ENCODE measurements at places on chromosomes 12 and 14.

DNA sequence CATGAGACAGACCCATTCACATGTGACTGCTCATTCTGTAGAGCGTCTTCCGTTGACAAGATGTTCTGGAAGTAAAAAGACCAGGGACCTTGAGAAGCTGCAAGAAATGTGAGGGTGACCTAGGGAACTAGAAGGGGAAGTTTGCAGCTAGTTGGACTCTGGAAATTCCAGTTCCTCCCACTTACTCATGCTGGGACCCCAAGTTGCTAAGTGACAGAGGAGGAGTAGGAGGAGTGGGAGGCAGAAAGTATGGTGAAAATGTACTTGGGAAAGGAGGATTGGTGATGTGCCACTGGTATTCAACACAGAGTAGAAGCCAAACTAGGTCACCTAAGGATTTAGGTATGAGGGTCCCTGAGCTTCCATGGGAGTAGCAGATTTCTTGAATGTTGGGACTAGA is 132.4 kb downstream of the KCNA5 start:
- no peak for DNase-seq

DNA sequence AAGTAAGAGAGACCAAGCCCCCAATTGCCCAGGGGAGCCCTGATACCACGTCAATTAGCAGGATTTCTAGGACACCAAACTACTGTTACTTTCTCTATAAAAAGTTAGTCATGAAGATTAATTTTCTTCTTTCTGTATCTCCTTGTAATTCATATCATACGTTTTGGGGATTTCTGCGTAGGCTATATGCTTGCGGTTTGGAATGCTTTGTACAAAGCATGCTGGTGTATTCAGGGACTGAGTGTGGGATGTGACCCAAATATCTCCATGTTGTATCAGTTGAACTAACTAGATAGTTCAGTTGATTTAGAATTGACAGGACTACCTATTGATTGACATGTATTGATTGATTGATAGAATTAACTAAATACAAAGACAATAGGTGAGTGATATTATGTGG is 7.7 kb downstream of the GPR33 start:
- DNase-seq, result no peak

- DNase-seq, result no peak
These were observed 94.1 kb downstream of the LGMN start for GRCh38 chr14:92654239-92654901.

DNA sequence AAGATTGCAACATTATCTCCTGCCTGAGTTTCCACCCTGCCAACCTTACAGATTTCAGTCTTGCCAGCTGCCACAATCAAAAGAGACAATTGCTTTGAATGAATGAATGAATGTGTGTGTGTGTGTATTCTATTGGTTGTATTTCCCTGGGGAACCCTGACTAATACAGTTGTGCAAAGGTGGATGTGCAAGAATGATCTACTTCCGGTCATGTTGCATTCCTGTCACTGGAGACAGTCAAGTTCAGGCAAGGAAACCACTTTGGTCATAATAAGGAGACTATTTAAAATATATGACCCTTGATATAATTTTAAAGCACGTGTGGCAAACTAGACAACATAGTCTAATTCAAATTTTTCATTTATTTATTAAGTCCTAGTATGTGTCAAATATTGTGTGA is 13.1 kb downstream of the RERG start:
- DNase-seq, result no peak

DNA sequence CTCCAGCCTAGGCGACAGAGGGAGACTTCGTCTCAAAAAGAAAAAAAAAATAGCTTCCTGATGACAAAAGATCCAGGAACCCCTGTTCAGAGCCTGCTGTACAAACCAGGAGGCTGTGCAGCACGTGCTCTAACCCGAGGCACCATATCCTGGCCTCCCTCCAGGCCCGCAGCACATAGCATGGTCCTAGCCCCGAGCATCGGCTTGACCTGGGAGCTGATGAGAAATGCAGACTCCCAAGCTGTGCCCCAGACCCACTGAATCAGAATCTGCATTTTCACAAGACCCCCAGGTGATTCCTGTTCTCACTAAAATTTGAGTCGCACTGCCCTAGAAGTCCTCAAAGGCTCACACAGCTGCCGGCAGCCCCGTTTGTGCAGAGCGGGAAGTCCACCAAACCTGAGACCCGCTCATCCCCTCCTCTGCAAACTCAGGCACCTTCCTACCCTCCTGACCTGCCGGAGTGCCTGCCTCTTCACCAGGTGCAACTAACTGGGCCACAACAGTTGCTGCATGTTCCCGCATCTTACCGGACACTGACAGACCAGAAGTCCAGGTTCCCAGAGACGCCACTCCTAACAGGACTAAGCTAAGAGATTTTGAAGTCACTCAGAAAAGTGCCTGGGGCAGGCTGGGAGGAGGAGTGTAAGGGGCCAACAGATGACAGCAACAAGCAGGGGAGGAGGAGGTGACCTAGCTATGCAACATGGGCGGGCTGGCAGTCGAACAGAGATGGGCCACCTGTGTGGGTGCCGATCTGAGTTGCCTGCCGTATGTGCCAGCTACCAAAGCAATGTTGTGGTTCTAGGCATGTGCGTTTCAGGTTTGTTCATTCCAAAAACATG is 24.0 kb upstream of the RIN3 start:
- DNase-seq, result no peak

- DNase-seq, result no peak
These were observed 49.8 kb downstream of the ADCK1 start for GRCh38 chr14:77849711-77850110.

DNA sequence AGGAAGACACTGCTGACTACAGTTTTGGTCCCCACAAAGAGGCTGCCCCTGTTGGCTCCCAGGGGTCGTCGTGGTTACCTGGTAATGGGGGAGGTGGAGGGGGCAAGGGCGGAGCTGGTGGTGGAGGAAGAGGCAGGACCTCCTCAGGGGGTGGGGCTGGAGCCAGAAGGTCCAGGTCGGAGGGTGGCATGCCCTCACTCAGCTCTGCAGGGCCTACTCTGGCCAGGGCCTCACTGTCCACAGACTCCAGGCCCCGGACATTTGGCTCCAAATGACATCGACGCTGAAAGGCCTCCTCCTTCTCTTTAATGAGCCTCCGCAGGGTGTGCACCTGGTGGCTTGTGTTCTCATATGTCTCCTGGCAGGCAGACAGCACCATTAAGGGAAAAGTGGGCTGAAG is 28.5 kb downstream of the PRPF40B start:
- DNase-seq, result no peak

DNA sequence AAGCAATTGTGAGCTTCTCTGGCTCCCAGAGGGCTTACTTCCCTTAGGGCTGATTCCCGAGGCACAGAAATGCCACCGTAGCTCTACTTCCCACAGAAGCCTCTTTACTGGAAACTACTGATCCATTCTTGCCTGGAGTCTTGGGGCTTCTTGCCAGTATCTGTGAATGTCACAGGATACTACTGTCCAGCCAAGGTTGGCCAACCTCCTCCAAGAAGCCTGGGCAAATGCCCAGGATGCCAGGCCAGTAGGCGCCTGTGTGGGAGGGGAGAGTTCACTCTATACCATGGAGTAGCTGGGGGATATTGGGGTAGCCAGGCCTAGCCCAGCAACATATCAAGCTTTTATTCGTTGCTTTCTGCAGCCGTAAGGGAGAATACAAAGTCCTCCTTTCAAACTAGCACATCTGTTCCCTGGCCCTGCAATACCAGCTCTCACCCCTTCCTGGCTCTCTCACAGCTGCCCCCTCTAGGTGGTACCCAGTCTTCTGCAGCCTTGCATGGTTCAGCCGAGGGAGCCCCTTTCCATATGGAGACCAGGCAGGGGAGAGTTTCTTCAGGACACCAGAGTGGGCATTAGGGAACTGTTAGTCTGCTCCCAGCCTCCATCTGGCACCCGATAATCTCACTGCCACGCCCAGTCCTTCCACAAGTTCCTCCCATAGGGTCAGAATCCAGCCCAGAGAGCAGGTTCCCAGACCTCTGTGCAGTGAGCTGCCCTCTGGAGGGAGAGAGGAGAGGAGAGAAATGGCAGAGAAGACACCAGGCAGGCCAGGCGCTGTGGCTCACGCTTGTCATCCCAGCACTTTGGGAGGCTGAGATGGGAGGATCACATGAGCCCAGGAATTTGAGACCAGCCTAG is 24.3 kb upstream of the PLEK2 start:
- no peak for DNase-seq

GRCh38 chr12:87801860-87802720 is 227.1 kb downstream of the C12orf50 start:
- DNase-seq, result no peak

- DNase-seq, result no peak
These were observed 28.7 kb downstream of the BMAL2 start for GRCh38 chr12:27361372-27361771.

- DNase-seq, result no peak
These were observed 15.6 kb upstream of the TFCP2 start for GRCh38 chr12:51188359-51189051.

DNA sequence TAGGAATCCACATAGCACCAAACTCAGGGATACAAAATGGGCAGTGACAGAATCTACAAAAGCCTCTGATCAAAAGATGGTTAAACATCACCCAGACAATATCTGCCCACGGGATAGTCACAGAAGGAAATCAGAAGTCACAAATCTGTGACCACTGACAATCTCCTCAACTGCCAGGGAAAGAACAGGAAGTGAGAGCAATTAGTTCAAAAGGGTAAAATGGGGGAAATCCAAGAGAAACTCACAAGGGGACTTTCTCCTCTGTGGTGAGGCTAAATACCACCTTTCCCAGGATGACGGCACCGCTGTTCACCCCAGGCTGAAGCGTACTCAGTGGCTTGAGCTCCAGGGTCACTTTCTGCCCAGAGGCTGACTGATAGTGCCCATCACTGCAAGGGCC is 10.7 kb downstream of the TTC5 start:
- no peak for DNase-seq

GRCh38 chr14:105162669-105162979 is 6.0 kb downstream of the JAG2 start:
- DNase-seq, result no peak

Measured in HL-60 (cell line).